Stimulated activated CD8-positive, alpha-beta memory T cell treated with anti-CD3 and anti-CD28 coated beads, Interleukin-15, amount 100 ng/mL, for 4 hours (primary cell): ENCODE measurements at places on chromosomes 5 and 9.

- no peak for DNase-seq
These were observed 8.6 kb downstream of the GOLGA1 start for GRCh38 chr9:124932333-124932732.

DNA sequence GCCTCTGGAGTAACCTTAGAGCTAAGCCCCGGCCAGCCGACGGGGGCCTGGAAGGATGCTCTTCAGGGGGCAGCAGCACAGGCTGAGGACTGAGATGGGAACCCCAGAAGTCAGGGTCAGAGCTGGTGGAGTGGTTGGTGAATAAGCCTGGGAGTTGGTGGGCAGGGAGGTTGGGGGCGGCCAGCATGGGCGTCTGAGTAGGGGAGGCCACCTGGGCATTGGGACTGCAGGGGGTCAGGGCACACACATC, 14.4 kb downstream of the NINJ1 start:
- no peak for DNase-seq

GRCh38 chr5:8749556-8749955, 796.3 kb downstream of the SEMA5A start:
- DNase-seq: no peak

- DNase-seq: no peak
These were observed 3.6 kb upstream of the FAM120AOS start for GRCh38 chr9:93457006-93457405.

DNA sequence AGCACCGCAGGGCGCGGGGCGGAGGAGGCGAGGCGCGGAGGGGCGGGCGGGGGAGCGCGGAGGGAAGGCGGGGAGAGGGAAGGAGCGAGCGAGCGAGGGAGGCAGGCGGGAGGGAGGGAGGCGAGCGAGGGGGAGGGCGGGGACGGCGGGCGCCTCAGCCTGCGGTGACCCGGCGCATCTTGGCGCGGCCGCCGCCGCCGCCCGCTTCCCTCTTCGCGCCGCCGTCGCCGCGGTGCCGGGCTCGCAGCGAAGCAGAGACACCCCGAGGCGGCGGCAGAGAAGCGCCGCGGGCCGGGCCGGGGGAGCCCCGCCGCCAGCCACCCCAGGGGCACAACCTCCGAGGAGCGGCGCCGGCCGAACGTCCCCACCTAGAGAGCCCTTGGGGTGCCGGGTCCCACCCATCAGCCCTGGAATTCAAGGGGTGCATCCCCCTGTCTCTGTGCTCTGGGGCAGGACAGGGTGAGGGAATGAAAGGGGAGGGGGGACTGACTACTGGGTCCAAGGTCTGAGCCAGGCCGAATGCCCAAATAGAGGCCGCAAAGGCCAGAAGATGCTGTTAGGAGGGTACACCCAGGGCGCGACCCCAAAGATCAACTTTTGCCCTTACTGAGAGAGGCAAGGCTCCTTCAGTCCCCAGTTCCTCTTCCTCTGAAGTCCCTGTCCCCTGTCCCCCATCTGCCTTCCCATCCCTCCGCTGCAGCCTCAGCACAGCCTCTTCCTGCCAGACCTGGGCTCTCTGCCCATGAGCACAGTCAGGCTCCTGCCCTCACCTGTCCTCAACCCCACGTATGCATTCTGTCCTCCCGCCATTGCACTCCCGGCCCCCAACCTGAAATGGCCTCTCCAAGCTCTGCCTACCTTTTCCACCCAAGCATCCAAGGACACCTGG, at the start of gene ADAMTS2:
TSS of gene ADAMTS2 (minus strand) at position 29 of the 889 bp plus-strand sequence. CDS start 133 bp downstream, outside the sequence.
- no peak for DNase-seq

- DNase-seq: no peak
These were observed 148.9 kb downstream of the GCNT1 start for GRCh38 chr9:76607730-76608436.

GRCh38 chr5:93477816-93478215, 103.2 kb downstream of the NR2F1-AS1 start:
- no peak for DNase-seq

DNA sequence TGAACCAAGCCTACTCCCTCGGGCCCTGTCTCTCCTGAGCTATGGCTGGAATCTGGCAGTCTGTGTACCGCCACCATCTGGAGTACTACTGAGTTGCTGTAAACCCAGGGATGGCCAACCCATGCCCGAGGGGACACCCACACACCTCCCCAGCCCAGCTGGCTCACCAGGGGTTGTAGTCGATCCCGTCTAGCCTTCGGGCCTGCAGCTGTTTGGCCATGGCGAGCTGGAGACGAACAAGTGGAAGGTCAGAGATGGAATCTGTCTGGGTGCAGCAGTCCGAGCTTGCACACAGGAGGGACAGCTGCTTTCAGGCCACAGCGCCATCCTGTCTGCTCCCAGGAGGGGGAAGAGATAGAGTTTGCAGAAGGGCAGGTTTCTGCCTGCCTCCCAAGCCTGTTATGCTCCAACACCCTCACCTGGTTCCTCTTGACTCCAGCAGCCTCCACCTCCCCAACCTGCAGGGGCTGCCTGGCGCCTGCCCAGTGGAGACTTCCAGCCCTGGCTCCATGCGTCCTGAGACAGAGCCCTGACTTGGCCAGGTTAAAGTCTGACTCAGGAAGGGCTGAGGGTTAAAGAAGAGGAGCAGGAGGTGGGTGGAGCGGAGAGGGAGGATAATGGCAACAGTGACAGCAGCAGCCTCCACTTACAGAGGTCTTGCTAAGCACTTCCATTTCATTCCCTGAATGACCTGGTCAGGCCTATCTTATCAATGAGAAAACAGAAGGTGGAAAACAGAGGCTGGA, 15.8 kb upstream of the SPOUT1 start:
- no peak for DNase-seq

GRCh38 chr5:83931969-83932368, 211.3 kb upstream of the HAPLN1 start:
- DNase-seq: no peak

GRCh38 chr5:157618191-157618765, 34.0 kb downstream of the SOX30 start:
- no peak for DNase-seq

DNA sequence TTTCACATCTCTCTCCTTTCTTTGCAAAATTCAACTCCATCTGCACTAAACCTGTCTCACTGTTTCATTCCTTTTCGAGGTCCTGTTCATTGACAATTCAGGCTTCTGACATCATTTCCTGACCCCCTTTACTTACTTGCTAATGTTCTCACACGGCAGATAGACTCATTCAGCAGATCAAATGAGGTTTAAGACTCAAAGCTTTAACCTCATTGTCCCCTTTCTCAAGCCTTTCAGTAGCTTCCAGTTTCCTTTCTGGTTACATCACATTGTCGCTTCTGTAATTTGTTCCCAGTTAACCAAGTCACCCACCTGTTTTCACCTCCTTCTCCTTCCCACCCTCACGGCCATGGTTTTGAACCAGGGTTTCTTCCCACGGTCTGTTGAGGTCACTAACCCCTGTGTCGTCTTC, 143.4 kb upstream of the OTULINL start:
- DNase-seq: no peak
